Liver (tissue), 10 donors: ENCODE measurements at places on chromosomes 11 and 22.

DNA sequence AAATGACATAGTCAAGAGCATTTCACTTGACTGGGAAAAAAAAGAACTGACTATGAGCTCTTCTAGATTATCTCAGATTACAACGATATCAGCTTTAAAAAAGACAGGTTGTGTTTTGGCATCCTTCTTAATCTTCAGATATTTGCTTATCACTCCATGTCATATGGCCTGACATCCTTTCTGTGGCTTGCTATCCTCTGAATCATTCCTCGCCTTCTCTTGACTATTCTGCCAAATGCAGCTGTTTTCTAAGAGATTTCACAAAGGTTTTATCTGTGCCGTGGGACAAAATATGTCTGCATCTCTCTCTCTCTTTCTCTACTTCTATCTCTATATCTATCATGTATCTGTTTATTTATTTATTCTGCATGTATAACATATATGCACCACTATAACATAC lies 746.1 kb downstream of the CNTN5 start:
- DNase-seq = no peak

DNA sequence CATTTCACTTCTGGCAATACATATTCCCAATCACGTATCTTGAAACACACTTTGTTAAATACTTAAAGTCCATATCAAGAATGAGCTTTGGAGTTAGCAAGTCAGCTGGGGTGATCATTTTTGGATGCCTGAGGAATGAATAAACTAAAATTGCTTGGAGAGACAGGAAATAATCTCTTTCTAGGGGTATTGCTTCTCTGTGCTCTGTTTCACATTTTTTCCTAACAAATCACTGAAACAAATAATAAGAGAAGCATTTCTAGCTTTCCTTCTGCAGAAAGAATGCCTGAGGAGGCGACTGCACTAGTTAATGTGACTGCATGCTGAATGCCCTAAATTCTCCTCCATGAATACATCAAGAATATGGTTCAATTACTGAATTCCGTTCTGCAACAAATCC lies 541.4 kb upstream of the CCDC90B start:
- DNase-seq = no peak

DNA sequence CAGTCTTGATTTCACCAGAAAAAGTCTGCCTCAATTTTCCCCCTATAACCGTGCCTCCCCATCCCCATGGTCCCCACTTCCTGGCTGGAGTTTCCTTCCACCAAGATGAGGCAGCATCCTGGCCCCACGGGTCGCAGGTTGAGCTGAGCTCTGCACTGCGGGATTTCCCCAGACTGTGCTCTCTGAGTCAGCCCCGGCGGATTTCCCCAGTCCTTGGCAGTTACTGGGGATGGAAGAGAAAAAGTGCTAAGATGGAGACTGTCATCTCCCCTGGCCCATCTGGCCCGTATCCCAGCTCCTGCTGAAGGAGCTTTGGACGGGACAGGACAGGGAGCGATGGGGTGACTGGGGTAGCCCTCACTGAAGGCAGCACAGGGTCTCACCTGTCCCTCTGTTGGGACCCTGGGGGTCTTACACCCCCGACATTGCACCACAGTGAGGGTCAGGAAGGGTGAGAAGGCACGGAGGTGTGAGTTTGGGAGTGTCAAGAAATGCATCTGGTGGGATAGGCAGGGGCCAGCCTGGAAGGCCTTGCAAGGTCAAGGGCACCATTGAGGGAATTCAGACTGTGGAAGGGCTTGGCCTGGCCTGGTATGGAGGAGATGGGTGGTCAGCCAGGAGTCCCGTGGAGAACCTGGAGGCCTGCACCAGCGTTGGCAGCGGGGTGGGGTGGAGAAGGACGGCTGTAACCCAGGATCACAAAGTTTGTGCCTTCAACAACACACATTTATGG lies 36.5 kb downstream of the NADSYN1 start:
- DNase-seq = no peak

DNA sequence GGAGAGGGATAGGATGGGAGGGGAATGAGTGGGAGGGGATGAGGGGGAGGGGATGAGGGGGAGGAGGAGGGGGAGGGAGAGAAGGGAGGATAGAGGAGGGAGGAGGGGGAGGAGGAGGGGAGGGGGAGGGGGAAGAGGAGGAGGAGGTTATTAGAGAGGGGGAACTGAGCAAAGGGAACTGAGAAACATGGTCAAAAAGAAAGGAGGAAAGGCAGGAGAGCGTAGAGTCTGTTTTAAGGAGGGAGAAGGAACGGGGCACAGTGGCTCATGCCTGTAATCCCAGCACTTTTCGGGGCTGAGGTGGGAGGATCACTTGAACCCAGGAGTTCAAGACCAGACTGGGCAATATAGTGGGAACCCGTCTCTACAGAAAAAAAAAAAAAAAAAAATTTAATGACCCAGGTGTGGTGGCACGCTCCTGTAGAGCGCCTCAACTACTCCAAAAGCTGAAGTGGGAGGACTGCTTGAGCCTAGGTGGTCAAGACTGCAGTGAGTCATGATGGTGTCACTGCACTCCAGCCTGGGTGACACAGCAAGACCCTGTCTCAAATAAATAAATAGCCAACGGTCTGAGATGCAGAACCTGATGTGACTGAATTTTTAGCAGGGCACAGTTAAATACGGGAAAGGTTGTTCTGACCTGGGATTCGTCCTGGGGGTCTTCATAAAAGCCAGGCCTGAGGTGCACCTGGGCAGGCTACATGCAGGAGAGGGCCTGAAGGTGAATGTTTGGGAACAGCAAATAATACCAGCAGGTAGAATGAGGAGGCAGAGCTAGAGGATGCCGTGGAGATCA lies 4.0 kb downstream of the B3GNT6 start:
- DNase-seq = peak; percentile 10

GRCh38 chr22:24230911-24231656 lies 13.8 kb downstream of the GGT5 start:
- DNase-seq = peak; percentile 66

DNA sequence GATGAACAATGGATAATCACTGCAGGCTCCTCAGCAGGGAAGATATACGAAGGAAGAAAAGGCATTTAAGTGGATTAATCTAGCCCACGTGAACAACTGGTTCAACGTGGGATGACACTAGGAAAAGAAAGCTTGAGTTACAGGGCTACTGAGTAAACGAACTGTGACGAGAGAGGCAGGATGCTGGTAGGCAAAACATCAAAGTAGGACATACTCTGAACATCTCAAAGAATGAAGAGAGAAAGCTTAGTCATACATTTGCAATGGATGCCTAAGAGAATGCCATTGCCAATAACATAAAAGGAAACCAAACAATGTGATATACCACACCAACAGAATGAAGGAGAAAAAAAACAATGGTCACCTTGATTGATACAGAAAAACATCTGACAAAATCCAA lies 12.9 kb downstream of the USP28 start:
- no peak for DNase-seq

- no peak for DNase-seq
These were observed 362.6 kb upstream of the CHORDC1 start for GRCh38 chr11:90585491-90585890.

DNA sequence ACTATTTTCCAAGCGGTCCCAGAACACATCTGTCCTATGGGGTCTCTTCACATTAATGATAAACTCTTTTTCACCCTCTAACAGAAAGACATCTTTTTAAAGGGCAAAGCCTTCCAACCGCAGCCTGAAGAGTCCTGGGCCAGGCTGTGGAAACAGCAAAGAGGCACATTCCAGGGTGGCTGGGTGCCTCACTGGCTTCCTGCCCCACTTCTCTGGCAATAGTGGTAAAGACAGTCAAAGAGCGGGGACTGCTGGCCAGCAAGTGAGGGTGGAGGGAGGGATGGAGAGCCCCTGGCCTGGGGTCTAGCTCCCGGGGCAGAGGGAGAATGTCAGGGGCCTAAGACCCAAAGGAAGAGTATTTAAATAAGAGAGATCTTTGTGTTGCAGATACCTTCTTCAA lies 10.2 kb upstream of the CHST1 start:
- DNase-seq = no peak

GRCh38 chr11:47087801-47088200 lies 88.9 kb downstream of the ARFGAP2 start:
- no peak for DNase-seq

DNA sequence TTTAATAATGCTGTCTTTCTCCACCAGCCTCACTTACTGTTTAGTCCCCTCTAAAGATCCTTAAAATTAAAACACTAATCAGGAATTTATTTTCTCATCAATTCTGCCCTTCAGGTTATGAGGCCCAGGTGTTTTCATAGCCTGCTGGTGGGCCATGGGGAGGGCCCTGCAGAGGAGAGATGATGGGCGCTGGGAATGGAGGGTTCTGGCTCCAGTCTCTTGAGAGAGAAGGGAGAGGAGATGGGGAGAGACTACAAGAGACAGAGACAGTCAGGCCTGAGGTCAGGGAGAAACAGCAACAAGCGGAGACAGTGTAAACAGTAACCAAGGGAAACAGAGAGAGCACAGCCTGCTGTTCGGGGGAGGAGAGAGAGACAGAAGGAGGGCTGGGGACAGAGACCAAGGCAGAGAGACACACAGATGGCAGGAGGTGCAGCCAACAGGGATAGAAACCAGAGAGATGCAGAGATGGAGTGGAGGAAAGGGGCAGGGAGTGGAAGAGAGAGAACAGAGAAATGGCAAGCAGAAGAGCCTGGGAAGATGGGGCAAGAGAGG lies 187.3 kb upstream of the SYT13 start:
- no peak for DNase-seq

GRCh38 chr22:27407369-27407985 lies 394.1 kb downstream of the MN1 start:
- no peak for DNase-seq

DNA sequence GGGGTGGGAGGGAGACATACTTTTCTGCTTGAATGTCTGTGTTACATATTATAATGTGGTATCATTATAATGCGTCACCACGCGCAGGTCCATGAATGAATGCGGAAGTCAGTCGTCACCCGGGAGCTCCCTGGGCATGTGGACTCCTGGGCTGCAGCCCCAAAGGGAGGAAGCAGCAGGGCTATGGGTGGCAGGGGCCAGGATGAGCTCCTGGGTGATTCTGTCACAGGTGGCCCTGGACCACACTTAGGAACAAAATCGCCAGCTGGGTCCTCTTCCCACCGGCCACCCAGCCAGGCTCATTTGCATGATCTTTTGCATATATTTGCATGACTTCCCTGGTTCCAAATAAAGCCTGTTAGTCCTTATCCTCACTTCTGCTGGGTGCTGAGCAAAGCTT lies 51.2 kb downstream of the KCNJ4 start:
- DNase-seq = no peak

DNA sequence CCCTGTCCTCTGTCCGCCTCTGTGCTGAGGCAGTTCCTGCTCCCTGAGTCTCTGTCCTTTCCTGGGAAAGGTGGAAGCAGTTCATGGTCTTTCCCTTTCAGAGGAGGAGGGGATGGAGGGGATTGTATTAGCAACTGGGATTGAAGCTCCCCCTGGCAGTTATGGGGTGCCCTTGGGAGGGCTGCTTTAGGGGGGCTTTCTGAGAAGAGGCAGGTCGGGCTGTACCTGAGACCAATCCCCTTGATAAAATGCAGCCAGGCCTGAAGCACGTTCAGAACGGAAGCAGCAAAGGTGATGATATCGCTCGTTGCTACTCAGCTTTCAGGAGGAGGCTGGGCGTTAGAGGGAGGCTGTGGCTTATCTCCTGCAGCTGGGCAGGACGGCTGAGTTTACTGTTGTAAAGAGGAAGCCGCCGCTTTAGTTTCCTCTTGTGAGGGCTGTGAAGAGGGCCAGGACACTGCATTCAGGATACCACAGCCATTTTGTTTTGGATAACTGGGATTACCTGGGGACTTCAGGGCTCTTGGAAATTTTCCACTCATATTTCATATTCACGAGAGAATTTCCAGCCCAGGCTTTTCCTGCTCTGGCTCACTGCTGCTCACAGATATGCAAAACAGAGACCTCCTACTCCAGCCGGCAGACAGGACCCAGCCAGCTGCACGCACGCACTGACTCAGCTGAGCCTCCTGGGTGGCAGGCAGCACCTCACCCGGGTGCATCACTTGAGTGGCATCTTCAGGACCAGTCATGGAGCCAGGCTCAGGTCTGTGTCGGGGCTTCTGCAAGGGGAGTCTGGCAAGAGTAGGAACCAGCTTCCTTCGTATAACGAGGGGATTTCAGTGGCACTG lies 798 bp downstream of the AMPD3 start:
- DNase-seq = peak; percentile 73

DNA sequence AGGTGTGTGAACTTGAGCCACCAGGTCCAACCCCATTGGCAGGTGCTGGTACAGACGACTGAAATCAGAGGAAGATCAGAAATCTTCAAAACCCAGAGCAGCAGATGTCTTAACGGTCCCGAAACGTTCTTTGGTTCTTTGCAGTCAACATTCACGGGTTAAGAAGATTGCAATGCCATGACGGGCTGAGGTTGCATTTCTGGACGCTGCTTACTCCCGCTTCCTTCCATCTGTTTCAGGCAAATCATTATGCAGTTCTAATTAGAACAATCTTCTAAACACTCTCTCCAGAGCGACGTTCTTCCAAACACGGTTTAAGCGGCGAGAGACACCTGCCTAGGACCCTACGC lies 492 bp upstream of the LUZP2 start:
- DNase-seq = no peak

- no peak for DNase-seq
These were observed 52.3 kb downstream of the SLC36A4 start for GRCh38 chr11:93145390-93145915.

- DNase-seq = no peak
These were observed 31.7 kb upstream of the OAF start for GRCh38 chr11:120179057-120179672.

- DNase-seq = no peak
These were observed 11.5 kb downstream of the BMAL1 start for GRCh38 chr11:13289081-13289480.

DNA sequence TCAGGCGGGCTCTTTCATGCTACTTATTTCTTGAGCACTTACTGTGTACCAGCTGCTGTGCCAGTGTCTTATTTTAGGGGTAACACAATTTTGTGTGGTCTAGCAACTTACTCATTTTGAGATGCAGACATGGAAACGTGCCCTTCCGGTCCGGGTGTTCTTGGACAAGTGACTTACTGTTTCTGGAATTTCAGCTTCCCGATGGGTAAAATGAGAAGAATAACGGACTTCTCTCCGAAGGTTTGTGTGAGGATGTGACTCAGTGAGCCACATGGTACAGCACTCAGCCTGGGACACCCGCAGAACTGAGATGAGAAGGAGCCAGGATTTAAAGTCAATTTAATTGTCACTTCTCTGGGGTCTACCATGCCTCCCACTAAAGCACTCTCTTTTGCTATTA lies 114.5 kb upstream of the SYT13 start:
- no peak for DNase-seq

DNA sequence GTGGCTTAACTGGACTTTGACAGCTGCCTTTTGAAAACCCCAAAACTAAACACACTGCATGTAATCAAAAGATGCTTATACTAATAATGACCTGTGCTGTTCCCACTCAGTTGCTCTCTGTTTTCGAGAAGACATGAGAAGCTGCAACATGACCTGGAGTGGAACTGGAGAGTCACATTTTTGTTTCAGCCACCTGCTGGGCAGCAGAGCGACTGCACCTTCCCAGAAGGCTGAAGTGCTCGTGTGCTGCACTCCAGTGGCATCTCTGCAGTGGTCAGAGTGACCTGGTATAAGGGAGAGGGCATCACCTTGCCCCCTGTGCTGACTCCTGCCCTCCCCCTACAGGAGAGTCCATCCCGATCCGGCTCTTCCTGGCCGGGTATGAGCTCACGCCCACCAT lies 8.6 kb downstream of the THYN1 start:
- no peak for DNase-seq

GRCh38 chr11:16841481-16841880 lies 103.0 kb downstream of the C11orf58 start:
- DNase-seq = no peak

GRCh38 chr11:131486100-131486499 lies 115.7 kb downstream of the NTM start:
- DNase-seq = no peak
